ENCODE measurements at places on chromosomes 5 and 9.

DNA sequence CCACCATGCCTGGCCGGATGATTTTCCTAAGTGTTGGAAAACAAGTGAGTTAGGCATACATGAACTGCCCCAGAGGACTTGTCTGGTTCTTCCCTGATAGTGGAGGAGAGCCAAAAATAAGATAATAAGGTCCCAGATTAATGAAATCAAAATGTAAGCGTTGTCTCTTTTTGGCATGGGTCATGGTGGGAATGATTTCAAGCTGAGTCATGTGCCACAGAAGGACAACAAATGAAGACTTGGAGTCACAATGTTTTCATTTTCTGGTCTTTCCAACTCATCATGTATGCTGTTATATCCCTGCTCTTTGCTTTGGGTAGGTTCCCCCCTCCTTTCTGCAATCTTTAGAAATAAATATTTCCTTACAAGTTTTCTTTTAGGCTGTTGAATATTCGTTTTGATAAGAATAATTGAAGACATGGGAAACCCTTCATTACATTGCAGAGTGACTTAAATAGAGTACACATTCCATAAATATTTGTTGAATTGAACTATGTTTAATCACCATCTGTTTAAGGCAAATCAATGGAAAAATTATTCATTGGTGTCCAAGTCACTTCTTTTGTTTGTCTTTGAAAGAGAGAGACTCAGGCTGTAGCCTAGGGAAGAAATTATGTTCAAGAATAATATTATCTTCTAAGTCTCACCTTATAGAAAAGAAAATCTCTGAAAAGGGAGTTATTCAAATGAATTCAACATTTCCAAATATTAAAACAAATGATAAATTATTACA lies 196.3 kb downstream of the CSNK1G3 start:
- DNase-seq, result no peak

DNA sequence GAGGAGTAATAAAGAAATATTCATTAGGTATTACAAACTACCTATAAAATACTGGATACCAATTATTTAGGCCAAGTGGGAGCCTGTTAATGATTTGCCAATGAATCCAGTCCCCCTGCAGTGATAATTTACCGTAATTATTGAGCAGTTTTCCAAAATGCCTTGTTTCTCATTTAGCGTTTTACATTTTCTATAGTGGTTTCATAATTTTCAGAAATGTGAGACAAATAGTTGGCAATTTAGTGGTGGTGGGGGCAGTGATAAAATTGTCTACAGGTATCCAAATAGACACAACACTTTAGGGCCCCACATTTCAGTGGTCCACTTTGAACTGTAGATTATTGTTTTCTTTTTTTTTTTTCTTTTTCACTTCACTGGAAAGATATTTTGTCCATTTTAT lies 27.3 kb upstream of the ALDH1A1 start:
- no peak for DNase-seq

- no peak for DNase-seq
Measured at GRCh38 chr5:66769030-66769733, 173.0 kb downstream of the MAST4 start.

DNA sequence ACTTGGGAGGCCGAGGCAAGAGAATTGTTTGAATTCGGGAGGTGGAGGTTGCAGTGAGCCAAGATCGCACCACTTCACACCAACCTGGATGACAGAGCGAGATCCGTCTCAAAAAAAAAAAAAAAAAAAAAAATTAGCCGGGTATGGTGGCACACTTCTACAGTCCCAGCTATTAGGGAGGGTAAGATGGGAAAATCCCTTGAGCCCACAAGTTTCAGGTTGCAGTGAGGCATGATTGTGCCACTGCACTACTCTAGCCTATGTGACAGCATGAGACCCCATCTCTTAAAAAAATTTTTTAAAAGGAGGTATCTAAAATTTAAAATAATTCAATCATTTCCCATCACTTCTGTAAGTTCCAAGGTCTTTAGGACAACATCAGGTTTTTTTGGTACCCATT lies 26.0 kb downstream of the PSIP1 start:
- no peak for DNase-seq

DNA sequence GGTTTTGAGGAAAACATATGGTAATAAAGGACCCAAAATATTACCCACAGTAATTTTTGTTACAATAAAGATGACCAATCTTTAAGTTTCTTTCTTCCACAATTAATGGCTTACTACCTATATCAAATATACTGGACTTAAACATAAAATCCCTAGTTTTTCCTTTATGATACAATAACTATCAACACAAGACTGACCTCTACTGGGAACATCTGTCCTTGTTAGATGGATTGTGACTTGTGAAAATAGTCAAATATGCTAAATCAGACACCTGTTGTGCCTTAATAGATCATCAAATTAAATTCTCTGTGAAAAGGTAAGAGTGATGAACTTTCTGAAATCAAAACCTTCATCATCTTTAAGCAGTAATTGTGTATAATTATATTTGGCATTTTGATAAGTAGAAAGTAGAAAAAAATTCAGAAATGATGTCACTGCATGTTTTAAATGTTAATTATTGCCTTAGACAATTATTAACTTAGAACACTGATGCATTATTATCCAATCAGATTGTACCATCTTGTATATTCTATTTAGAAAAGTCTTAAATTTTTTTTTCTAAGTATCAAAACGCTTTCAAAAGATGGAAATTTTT lies 113.6 kb downstream of the DEPDC1B start:
- DNase-seq, result no peak

GRCh38 chr9:4704129-4704528 lies 24.8 kb downstream of the CDC37L1 start:
- DNase-seq, result no peak

- no peak for DNase-seq
Measured at GRCh38 chr5:171493646-171494393, 74.4 kb downstream of the FGF18 start.

DNA sequence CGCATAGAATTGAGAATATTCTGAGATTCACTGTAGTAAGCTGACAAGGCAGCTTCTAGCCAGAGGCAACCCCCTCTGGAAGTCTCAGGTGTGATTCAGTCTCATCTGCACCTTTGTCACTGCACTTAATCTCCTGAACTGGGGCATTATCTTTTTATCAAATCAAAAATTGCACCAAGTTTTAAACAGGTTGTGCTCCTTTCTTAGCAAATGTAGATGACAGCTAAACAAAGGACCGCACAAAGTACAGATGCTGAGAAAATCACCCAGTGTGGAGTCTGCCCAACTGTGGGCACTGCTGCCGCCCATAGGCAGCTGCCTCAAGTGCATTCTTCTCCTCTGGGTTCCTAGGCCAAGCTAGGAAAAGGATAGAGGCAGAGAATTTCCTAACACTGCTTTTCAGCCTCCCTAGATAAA lies 51.1 kb downstream of the STARD4 start:
- no peak for DNase-seq

GRCh38 chr9:124040935-124041816 lies 29.6 kb downstream of the LHX2 start:
- no peak for DNase-seq

DNA sequence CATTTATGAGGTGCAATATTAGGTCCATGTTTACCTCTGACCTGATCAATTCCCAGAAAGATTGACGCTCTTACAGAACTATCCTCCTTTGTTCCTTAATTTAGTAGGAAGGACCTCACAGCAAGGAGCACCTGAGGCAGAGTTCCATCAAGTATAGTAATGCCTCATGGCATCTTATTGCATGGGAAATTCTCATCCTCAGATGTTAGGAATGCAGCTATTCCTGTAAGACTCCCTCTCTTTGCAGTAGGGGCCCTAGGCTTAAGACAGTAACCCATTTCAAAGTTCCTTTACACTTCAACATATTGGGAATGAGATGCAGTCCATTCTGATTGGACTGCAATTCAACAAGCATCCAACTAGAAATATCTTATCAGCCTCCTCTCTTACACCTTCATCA lies 69.8 kb downstream of the SLCO4C1 start:
- no peak for DNase-seq

GRCh38 chr9:18910916-18911315 lies 122.1 kb downstream of the SAXO1 start:
- no peak for DNase-seq

DNA sequence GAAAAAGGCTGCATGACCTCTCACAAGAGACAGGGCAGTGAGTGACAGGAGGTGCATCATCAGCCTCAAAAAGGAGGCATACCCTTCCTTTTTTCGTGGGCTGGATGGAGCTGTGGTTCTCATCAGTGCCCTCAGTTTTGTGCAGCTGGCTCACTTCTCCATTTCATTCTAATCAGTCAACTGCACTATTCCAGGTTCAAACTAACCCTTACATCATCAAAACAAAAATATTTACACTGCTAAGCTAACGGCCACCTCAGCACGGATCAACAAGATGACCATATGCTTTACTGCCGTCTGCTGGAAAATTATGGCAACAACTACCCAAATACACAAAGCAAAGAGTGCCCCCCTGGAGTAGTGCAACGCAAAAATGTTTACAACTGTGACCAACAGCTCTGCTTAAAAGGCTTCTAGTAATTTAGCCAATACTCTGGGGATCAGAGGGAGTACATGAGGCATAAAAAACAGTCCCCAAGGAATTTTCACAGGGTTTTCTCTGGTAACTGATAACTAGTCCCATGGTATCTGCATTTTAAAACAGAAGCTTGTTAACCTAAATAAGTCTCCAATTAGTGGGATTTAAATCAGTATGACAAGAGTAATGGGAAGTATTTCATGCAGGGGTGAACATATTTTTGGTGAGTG lies 10.8 kb downstream of the KCNV2 start:
- DNase-seq, result no peak

- DNase-seq, result no peak
Measured at GRCh38 chr5:73892806-73893205, 266.8 kb downstream of the ARHGEF28 start.

DNA sequence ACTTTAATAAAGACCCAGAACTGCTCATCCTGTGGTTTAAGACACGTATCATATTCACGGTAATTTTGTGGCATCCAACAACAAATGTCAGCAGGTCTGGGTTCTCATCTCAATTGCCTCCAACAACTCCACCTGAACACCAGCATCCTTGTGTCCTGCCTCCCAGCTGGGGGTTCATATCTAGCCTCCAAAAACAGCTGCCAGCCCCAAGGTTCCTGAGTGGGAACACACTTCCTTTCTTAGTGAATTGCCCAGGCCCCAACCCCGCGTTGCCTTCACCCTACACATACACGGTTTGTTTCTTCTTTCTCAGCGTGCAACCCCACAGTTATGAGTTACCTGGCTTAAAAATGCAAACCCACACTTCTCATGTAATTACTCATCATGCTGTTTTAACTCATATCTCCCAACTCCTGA lies 77.9 kb downstream of the SEMA4D start:
- no peak for DNase-seq

- no peak for DNase-seq
Measured at GRCh38 chr5:163569284-163569683, 63.9 kb downstream of the MAT2B start.

GRCh38 chr5:95924720-95925377 lies 36.8 kb downstream of the ELL2 start:
- DNase-seq, result no peak

- no peak for DNase-seq
Measured at GRCh38 chr9:8489835-8490234, 690.3 kb upstream of the DMAC1 start.
